Thymus (tissue), 14 donors: ENCODE measurements at places on chromosomes 11 and 22. TPM values are rescaled to one million over a fixed set of nuclear protein-coding genes. Genes with fewer than 3 reads are reported as not detected.

The FAT3 gene
- total RNA-seq = 1.1 TPM

- H3K27ac ChIP-seq = no peak overlapping the region
- H3K27me3 ChIP-seq = no peaks in the 10 kb centered on the region
- H3K4me3 ChIP-seq = no peak overlapping the region
- H3K4me1 ChIP-seq = no peaks in the 10 kb centered on the region
These were observed 117.5 kb downstream of the FEZ1 start for GRCh38 chr11:125378571-125378970.

The ARHGAP32 gene
- 9.9 TPM for total RNA-seq

GRCh38 chr11:128226106-128226716 lies 361.1 kb downstream of the ETS1 start:
- no peak overlapping the region for H3K27ac ChIP-seq
- H3K4me1 ChIP-seq = no peaks in the 10 kb centered on the region
- H3K36me3 ChIP-seq = no peaks in the 10 kb centered on the region
- no peak for DNase-seq
- H3K4me3 ChIP-seq = no peak overlapping the region
- H3K27me3 ChIP-seq = no peaks in the 10 kb centered on the region

The CDHR5 gene
- not detected for total RNA-seq
